NCI-H2171 (cell line): ENCODE measurements at places on chromosomes 6 and 20.
A peak's percentile ranks its signal among the peaks of the same experiment; 100 is the strongest.

- DNase-seq: no peak
These were observed 128.7 kb upstream of the ECI2 start for GRCh38 chr6:4264081-4264480.

DNA sequence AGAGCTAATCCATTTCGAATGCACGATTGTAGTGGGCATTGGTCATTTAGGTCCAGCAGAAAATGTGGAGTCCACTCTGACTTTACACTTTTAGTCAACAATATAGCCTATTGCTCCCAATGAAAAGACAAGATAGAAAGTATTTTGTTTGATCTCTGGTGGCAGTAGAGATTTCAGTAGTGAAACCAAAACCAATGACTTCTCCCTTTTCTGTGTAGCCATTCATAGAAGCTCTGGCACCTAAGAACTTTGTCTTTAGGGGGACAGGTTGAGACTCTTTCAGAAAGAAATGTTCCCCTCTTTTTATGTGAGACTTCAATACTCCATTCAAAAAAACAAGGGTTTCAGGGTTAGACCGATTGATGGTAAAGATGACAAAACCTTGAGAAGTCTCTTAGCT lies 510.8 kb upstream of the POU3F2 start:
- no peak for DNase-seq

- no peak for DNase-seq
These were observed 61.9 kb upstream of the JARID2 start for GRCh38 chr6:15183979-15184378.

DNA sequence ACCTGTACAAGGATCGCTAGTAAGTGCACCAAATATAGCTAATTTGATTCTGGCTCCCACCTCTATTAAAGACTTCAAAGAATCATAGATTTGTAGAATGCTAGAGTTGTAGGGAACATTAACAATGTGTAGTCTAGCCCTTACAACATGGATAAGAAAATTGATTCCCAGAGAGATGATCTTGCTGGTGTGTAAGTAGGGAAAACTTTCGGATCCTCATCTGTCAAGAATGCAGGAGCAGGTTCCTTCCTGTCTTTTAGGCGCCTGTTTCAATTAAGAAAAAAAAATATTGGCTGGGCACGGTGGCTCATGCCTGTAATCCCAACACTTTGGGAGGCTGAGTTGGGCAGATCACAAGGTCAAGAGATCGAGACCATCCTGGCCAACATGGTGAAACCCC lies 12.3 kb upstream of the RNF39 start:
- no peak for DNase-seq

DNA sequence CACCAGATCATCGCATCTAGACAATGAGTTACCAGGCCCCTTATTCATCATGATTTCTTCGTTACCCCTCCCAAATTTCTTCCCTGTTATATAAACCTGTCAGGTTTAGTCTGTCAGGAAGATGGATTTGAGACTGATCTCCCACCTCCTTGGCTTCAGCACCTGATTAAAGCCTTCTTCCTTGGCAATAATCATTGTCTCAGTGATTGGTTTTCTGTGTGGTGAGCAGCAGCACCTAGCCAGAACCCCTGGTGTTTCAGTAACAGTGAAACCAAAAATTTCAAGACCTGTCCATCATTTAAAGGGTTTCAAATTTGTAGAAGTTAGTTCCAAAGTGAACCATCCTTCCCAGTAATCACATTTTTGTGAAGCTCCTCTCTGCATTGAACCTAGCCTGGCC lies 209.8 kb upstream of the GJE1 start:
- DNase-seq: no peak

- DNase-seq: no peak
These were observed 65.4 kb upstream of the AKIRIN2 start for GRCh38 chr6:87767478-87767877.

- no peak for DNase-seq
These were observed 13.0 kb downstream of the GMDS start for GRCh38 chr6:2232445-2232844.

- DNase-seq: no peak
These were observed 39.4 kb downstream of the BPIFB1 start for GRCh38 chr20:33322456-33322855.

GRCh38 chr6:137792160-137793033 lies 74.7 kb upstream of the TNFAIP3 start:
- no peak for DNase-seq

- no peak for DNase-seq
These were observed 5.4 kb upstream of the DUSP22 start for GRCh38 chr6:286681-287488.

DNA sequence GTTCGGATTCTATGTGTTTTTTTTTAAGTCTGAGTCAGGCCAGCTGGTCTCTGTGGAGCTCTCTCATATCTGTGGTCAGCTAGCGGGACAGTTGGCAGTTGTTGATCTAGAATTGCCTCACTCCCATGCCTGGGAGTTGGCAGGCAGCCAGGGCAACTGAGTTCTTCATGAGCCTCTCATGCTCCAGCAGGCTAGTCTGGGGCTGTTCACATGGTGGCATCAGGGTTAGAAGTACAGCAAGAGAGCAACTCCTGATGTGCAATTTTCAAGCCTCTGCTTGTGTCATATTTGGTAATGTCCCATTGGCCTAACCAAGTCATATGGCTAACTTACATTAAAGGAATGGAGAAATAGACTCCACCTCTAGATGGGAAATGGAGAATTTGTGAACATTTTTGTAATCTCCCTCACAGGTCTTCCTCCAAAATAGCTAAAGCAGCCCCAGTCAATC lies 6.7 kb upstream of the IFT52 start:
- no peak for DNase-seq

- DNase-seq: peak; percentile 38
These were observed 9.2 kb downstream of the CPNE5 start for GRCh38 chr6:36829919-36830544.

DNA sequence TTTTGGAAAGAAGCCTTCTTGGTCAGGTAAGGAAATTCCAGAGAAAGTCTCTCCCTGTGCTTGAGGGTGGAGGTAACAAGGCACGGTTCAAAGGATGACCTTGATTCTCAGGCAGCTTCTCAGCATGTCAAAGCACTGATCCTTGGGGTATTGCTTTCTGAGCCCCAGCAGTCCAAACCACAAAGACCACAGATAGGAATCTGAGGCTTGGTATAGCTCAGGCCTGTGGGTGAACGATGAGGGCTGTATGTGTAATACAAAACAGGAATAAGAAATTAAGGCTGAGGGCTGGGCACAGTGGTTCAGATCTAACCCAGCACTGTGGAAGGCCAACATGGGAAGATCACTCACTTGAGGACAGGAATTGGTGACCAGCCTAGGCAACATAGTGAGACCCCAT lies 70.2 kb upstream of the SLC22A1 start:
- no peak for DNase-seq

- no peak for DNase-seq
These were observed 1.4 kb downstream of the CTSZ start for GRCh38 chr20:59005523-59006166.

DNA sequence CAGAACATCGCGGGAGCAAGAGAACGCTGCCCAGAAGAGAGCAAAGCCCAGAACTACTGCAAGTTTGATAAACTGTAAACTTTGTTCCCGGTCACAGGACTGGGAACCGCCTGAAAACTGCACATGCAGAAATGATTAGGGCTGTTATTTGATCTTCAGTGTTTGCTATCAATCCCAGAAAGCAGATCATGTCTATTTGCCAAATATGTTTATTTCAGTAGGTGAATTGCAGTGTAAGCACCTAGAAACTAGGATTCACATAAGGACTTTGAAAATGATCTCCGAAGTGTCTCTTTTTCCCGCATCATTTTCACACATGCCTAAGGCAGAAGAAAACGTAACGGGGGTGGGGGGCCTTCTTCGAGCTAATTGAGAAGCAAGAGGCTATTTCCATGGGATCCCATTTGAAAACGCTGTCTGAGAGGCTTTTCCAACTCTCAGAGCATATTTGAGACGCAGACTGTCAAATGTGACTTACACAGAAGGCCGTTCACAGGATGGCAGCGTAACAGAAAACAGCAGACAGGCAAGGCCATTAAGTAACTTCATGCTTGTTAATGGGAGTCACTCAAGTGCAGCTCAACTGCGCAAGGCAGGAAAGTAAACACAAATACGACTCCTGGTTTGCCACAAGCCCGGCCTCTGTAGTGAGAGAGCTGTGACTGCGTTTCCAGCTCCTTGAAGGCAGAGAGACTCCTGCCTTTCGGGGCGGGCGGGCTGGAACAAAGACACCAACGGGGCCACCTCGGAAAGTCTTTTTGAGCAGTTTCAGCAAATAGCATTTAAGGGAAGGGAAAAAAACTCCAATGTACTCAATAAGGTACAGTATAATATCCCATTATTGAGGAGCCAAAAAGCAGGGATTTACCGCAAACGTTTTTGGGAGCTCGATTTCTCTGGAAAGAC lies 144.7 kb upstream of the ZNF217 start:
- DNase-seq: peak; percentile 95
